Eye (tissue), 1 donor: ENCODE measurements at places on chromosomes 7 and 10.

- no peak for DNase-seq
Observed at GRCh38 chr10:94451883-94452519, 49.7 kb downstream of the TBC1D12 start.

- no peak for DNase-seq
Observed at GRCh38 chr7:26991796-26992195, 104.0 kb downstream of the HOXA1 start.

GRCh38 chr10:132163278-132163765 is 23.4 kb upstream of the DPYSL4 start:
- no peak for DNase-seq

DNA sequence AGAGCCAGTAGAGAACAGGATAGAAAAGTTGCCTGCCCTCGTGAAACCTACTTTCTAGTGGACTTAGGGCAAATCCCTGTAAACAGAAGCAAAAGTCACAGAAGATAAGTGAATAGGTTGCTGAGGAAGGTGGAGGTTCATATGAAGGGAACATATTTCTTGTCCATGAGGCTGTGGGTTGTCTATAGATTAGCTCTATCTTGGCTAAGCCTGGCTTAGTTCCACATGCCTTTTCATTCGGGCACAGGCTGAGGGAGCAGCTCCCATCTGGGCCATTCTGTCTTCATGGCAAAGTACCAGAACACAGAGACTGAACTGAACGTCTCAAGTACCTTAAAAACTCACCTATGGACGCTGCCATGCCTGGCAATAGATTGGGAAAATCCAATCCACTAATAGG is 45.3 kb downstream of the BZW2 start:
- DNase-seq, result no peak

GRCh38 chr10:94224656-94225055 is 138.1 kb downstream of the NOC3L start:
- DNase-seq, result no peak

DNA sequence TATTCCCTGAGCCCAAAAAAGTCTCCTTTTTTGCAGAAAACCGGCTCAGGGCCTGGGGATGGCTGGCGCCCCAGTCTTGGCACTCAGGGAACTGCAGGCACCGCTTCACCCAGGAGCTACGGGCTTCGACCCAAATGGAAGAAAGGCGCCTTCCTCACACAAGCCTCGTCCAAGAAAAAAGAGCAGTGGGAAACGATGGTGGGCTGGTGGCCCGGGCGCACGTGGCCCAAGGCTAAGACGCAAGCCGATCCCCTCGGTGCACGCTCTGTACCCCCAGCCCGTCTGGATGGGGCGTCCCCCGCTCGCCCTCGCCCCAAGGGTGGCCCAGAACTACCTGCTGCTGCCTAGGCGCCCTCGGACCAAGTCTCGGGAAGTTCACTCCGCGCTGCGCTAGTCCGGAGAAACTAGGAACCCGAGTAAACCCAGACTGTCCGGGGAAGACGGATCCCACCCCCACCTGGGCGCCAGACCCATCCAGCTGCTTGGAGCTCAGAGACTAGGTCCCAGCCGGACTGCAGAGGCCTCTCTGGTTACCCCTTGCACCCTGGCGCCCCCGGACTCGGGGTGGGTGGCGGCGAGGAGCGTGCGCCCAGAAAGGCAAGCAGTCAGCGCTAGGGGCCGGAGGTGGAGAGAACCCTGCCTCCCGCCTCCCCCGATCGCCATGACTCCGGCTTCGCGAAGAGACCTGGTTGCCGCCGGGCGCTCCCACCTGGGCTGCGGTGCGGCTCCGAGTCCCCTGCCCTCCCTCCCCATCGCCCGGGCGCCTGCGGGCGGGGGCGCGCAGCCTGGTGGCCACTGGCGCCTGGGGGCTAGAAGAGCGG is 76.4 kb downstream of the CALN1 start:
- DNase-seq, result peak; percentile 34

DNA sequence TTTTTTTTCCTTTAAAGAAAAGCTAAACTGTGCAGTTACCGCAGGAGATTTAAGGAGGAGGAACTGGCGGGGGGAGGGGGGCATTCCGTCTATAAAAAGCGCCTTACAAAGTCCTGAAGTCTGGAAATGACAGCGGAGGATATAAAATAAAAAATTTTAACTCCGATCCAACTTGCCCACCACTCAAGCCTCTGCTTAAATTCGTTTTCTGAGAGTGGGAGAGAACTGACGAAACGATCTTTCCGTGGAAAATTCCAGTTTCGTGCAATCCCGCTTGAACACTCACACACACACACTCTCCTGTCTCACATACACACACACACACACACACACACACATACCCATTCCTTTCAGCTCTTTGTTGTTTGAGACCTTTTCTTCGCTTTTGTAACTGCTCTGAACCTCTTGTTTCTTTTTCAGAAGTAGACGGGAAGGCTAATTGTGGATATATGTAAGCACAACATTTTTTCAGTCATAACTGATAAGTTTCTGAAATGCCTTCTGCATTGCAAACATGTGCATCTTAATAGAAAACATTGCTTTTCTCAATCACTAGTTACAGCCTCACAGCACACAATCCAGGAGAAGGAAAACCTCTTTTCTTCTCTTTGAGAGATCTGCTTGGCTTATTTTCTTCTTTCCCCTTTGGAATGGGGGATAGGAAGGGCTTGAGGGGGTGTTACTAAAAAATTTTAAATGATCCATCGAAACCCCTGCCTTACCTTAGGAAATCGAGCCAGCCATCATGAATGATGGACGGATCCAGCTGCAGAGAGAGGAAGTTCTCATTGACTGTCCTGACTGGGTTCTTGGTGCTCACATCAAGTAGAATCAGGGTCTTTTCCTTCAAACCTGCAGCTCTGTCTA is 628 bp downstream of the HPSE2 start:
- peak; percentile 75 for DNase-seq

GRCh38 chr10:110973400-110973799 is 54.0 kb downstream of the SHOC2 start:
- DNase-seq, result no peak

GRCh38 chr7:34187798-34188307 is 282.5 kb downstream of the BMPER start:
- no peak for DNase-seq

GRCh38 chr10:49398000-49398861 is 2.3 kb upstream of the DRGX start:
- DNase-seq, result peak; percentile 84

GRCh38 chr7:78523930-78524329 is 725.4 kb downstream of the PHTF2 start:
- no peak for DNase-seq
